Stimulated activated naive CD4-positive, alpha-beta T cell (primary cell): ENCODE measurements at places on chromosomes 6 and 20.

- peak; percentile 79 for DNase-seq
Measured at GRCh38 chr6:33313709-33314514, at the start of gene TAPBP. TAPBP (minus strand) TSS chr6:33314078; CDS start chr6:33314041, 37 bp downstream.

DNA sequence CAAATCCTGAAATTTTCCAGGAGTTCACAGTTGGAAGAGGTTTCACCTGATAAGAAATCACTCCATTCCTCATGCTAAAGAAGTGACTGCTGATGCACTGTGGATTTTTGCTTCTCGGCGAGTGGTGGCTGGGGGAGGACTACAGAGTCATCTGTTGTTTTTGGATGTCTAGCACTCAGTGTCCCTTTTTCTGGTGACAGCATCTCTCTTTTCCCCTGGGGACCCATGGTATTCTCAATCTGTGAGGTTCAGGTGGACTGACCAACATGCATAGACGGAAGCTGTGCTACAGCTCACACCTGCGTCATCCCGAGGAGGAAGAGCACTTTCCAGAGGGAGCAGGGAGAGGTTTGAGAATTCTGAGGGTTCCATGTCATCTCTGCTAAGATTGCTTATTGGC, 42.7 kb upstream of the ZNF831 start:
- no peak for DNase-seq

GRCh38 chr6:169933251-169933821, 181.9 kb downstream of the ERMARD start:
- no peak for DNase-seq

GRCh38 chr20:881051-881782, 34.9 kb downstream of the ANGPT4 start:
- DNase-seq: no peak

- DNase-seq: no peak
Measured at GRCh38 chr6:5710516-5710915, 296.2 kb downstream of the NRN1 start.

DNA sequence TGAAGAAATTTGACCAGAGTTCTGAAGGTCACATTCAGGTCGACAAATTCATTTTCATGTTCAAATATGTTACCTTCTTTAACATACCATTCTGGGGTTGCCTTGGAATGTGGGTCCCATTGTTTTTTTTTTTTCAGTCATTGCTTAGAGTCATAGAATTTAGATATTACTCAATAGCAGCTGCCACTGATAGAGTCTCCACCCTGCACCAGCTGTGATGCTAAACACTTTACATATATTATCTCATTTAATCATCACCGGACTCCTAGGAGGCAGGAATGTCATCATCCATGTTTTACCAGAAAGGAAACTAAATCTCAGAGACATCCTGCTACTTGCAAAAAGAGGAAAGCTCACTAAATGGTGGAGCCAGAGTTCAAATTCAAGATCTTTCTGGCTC, 204.7 kb downstream of the ESR1 start:
- DNase-seq: no peak

DNA sequence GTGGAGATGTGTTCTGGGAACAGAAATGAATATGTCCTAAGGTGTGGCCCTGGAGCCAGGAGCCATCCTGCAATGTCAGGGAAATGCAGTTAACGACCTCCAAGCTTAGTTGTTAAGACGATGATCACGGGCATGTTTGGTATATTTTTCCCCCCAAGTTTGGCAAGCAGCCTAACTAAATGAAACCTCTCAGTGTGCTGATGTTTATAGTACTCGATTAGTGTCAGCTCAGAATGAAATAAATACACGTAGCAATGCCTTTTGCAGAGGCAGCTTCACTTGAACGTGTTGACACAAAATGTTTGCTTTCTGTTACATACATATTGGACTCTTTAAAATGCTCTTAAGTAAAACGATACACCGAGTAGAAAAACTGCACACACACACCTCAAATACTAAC, 76.2 kb upstream of the OLIG3 start:
- no peak for DNase-seq

GRCh38 chr6:141398949-141399348, 733.8 kb upstream of the GJE1 start:
- no peak for DNase-seq

DNA sequence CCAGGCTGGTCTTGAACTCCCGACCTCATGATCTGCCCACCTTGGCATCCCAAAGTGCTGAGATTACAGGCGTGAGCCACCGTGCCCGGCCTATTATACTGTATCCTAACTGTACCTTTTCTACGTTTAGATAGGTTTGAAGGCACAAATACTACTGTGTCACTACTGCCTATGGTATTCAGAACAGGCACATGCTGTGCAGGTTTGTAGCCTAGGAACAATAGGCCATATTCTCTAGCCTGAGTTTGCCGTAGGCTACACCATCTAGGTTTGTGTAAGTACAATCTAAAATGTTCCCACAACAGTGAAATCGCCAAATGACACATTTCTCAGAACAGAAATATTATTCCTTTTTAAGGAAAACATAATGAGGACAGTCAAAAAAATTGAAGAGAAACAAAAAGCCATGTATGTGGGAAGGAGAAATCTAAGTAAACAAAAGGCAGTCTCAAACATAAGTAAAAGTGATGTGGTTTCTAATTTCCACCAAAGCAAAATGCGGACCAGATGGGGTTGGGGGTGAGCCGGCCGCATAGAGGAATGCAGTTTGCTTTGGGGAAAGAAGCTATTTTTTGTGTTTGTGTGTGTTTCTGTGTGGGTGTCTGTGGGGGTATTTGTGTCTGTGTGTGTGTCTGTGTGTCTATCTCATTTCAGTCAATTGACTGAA, 192.6 kb upstream of the SALL4 start:
- DNase-seq: no peak

DNA sequence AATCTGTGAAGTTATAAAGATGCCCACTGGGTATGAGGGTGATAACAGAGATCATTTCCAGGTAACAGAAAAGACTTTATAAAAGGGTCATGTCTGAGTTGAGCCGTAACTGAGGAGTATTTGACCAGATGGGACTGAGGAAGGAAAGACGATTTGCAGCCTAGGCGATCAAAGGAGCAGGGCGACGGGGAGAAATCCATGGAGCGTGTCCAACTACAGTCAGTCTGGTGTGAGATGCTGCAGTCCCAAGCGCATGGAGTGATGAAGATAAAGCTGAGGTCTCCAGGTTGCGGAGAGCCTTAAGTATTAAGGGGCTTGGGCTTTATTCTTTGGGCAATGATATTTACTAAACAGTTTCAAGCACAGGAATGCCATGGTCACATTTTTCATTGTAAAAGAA, 166.7 kb downstream of the PRKN start:
- no peak for DNase-seq
